IMR-90 (cell line): ENCODE measurements at places on chromosomes 3 and 15. TPM values are rescaled to one million over a fixed set of nuclear protein-coding genes. Genes with fewer than 3 reads are reported as not detected.

Gene GOLGA8G
- total RNA-seq = not detected in 2 replicates

Gene SLC51A
- total RNA-seq = not detected in 2 replicates

- no peak overlapping the region for H3K27ac ChIP-seq
- peaks cover 21% of the 10 kb centered on the region for H3K27me3 ChIP-seq
- DNase-seq = no peak
- H3K4me1 ChIP-seq = no peaks in the 10 kb centered on the region
- H3K4me3 ChIP-seq = peak overlapping the region; percentile 59
Observed at GRCh38 chr3:133038731-133039375, 662 bp downstream of the TMEM108 start.

Gene TYRO3
- total RNA-seq = 10.6 and 11.5 TPM in 2 replicates

DNA sequence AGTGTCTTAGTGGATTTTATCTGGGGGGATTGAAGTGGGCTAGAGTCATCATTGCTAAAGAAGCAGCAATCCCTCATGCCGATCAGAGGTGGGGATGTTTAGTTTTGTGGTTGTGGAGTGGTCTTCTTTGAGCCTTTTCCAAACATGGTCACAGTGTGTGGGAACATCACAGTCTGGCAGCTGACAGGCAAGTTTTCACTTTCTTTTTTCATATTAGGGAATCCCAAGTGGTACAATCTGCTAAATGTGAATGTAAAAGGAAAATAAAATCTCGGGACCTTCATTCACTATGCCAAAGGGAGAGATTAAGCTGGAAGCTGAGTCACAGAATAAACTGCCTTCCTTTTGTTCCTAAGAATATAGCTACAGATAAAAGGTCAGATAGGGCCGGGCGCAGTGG is 10.4 kb upstream of the CX3CR1 start:
- no peaks in the 10 kb centered on the region for H3K4me1 ChIP-seq
- no peaks in the 10 kb centered on the region for H3K27me3 ChIP-seq
- no peak overlapping the region for H3K27ac ChIP-seq

GRCh38 chr3:119748991-119749390 is 32.9 kb upstream of the NR1I2 start:
- H3K4me1 ChIP-seq = no peaks in the 10 kb centered on the region
- no peak overlapping the region for H3K27ac ChIP-seq
- no peak for DNase-seq
- H3K4me3 ChIP-seq = no peak overlapping the region
- H3K27me3 ChIP-seq = peaks cover 6% of the 10 kb centered on the region; the same call in 1 of the 2 replicates
- H3K36me3 ChIP-seq = no peaks in the 10 kb centered on the region

DNA sequence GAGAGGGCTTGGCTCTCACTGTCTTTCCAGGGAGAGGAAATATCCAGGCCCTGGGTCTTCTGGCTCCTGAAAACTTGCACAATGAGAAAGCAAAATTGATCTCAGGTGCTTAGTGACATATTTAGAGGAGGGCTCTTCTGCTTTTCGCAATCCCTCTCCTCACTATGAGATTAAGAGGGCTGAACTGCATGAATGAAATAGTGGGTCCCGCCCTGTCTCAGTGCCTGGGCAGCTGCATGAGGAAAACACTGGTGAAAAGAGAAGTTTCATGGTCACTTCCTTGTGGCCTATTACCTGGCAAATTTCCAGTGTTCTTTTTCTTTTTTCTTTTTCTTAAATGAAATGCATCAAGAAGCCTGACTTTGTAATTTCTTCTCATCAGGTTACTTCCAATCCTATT is 73.5 kb downstream of the TRAK1 start:
- no peak for DNase-seq
- H3K4me3 ChIP-seq = no peak overlapping the region
- H3K27me3 ChIP-seq = no peaks in the 10 kb centered on the region
- H3K27ac ChIP-seq = no peak overlapping the region

DNA sequence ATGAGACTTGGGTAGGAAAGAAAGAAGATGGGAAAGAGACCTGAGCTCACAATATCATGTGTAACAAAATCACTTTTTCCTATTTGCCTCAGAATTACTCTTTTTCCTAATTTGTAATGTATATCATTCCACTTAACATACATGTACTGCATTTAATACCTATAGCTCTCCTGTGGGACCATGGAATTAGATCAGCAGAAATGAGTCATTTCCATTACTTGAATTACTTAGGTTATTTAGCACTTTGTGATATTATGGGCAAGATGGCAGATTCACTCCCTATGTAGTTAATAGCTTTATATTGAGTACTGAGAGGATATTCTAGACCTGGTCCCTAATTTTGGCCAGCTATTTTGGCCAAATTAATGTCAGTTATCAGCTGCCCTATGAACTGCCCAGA is 70.5 kb downstream of the ZNF609 start:
- no peak overlapping the region for H3K4me3 ChIP-seq
- peaks cover 10% of the 10 kb centered on the region for H3K4me1 ChIP-seq
- no peak overlapping the region for H3K27ac ChIP-seq
- no peak for DNase-seq
- H3K27me3 ChIP-seq = no peaks in the 10 kb centered on the region
- peaks cover 8% of the 10 kb centered on the region for H3K36me3 ChIP-seq

DNA sequence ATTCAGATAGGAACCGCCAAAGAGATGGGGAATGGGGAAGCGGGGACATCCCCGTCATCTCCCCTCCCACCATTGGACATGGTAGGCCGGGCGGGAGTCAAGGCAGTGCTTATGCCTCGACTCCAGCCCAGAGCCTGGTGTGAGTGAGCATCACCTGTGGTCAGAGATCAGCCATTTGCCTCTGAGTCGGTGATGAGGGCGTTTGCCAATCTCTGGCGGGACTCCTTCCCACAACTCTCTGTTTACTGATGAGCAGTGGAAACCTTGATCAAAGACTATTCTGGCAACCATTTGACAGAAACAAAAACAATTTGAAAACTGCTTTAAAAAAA is 63.9 kb upstream of the HES1 start:
- no peak overlapping the region for H3K4me3 ChIP-seq
- no peak overlapping the region for H3K27ac ChIP-seq
- peaks cover 30% of the 10 kb centered on the region for H3K27me3 ChIP-seq
- peaks cover 2% of the 10 kb centered on the region; the same call in 1 of the 2 replicates for H3K4me1 ChIP-seq
- H3K36me3 ChIP-seq = no peaks in the 10 kb centered on the region
- DNase-seq = no peak

GRCh38 chr3:49699281-49699979 is 10.1 kb downstream of the RNF123 start:
- H3K27me3 ChIP-seq = no peaks in the 10 kb centered on the region
- H3K4me1 ChIP-seq = no peaks in the 10 kb centered on the region
- no peak overlapping the region for H3K4me3 ChIP-seq
- DNase-seq = no peak
- peaks cover 39% of the 10 kb centered on the region for H3K36me3 ChIP-seq

DNA sequence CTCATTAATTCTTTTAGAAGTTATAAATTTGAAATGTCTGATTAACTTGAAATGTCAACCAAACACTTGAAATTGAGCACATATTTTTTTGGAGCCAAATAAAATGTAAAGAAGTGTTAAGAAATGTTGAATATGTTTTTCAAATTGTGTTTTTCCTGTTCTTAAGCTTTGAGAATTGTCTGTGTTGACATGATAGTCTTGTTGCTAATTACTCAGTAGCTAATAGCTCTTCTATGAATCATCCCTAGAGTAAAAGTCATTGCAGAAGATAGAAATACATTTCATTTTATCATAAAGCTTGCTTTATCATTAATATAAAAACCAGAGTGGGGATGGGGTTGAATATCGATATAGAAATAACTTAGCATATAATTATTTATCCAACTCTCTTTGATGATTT is 41.9 kb upstream of the ABHD10 start:
- peaks cover 12% of the 10 kb centered on the region for H3K4me1 ChIP-seq
- peaks cover 10% of the 10 kb centered on the region for H3K36me3 ChIP-seq
- peak; percentile 50 for DNase-seq
- H3K4me3 ChIP-seq = no peak overlapping the region
- no peaks in the 10 kb centered on the region for H3K27me3 ChIP-seq

DNA sequence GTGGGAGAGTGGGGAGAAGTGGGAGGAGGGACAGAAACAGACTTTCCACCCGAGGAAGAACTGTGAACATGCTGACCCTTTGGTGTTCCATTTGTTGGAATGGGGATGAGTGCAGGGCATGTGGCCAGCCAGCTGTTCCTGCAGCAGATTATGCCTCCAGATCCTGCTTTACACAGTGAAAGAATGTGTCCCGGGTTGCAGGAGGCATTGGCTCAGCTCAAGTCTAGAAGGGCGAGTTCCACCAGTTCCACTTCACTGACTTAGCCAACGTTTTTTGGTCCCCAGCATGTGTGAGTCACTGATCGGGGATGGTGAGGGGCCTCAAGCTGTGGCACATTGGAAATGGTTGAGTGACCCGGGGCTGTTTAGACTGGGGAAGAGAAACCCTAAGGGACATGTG is 307.0 kb upstream of the ROPN1 start:
- peaks cover 16% of the 10 kb centered on the region for H3K27me3 ChIP-seq
- peaks cover 2% of the 10 kb centered on the region; the same call in 1 of the 2 replicates for H3K4me1 ChIP-seq
- H3K36me3 ChIP-seq = no peaks in the 10 kb centered on the region

GRCh38 chr3:65706776-65707568 is 331.7 kb downstream of the MAGI1 start:
- no peaks in the 10 kb centered on the region for H3K27me3 ChIP-seq
- H3K27ac ChIP-seq = no peak overlapping the region
- H3K4me3 ChIP-seq = no peak overlapping the region
- peak; percentile 45 for DNase-seq

- peak; percentile 19 for DNase-seq
- peaks cover 4% of the 10 kb centered on the region; the same call in 1 of the 2 replicates for H3K4me1 ChIP-seq
- no peak overlapping the region for H3K4me3 ChIP-seq
- no peaks in the 10 kb centered on the region for H3K36me3 ChIP-seq
- no peak overlapping the region for H3K27ac ChIP-seq
Observed at GRCh38 chr3:57065588-57065987, 5.1 kb downstream of the SPATA12 start.

Gene SLC24A5
- total RNA-seq = not detected in 2 replicates

Gene OR5K2
- not detected in 2 replicates for total RNA-seq

Gene CEMIP
- 51.9 and 63.8 TPM in 2 replicates for total RNA-seq

- H3K4me3 ChIP-seq = no peak overlapping the region
- no peak overlapping the region for H3K27ac ChIP-seq
- H3K27me3 ChIP-seq = no peaks in the 10 kb centered on the region
Observed at GRCh38 chr3:188411750-188412149, 257.8 kb downstream of the LPP start.

DNA sequence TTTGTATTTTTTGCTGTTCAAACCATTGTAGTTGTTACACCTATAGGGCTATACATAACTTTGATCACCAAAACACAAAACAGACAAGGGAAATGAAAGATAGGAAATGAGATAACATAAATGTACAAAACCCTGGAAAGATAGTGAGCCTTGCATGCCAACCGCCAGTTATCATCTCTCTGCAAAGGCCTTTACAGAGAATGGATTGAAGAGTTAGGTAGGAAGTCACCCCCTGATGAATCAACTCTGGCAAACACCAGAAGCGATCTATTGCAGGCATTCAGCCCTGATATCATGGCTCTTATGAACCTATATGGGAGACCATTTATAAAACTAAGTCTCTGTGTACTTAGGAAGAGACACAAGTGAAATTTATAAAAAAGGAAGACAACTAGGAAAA is 588.0 kb downstream of the TUSC7 start:
- H3K27me3 ChIP-seq = no peaks in the 10 kb centered on the region
- no peak overlapping the region for H3K27ac ChIP-seq
- no peaks in the 10 kb centered on the region for H3K4me1 ChIP-seq
- DNase-seq = no peak

DNA sequence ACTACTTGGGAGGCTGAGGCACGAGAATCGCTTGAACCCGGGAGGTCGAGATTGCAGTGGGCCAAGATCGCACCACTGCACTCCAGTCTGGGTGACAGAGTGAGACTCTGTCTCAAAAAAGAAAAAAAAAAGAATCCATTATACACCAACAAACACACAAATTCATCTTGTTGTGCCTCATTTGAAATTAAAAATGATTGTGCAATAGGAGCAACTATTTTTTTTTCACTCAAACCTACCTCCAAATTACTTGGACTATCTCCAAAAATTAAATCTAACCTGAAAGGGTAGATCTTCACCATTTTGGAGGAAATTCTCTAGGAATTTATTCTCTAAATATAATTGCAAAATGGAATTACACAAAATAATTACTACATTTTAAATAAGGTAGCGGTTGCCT is 4.6 kb downstream of the ZBBX start:
- H3K27ac ChIP-seq = no peak overlapping the region
- no peak for DNase-seq
- H3K4me1 ChIP-seq = no peaks in the 10 kb centered on the region
- no peaks in the 10 kb centered on the region for H3K27me3 ChIP-seq
- H3K4me3 ChIP-seq = no peak overlapping the region

DNA sequence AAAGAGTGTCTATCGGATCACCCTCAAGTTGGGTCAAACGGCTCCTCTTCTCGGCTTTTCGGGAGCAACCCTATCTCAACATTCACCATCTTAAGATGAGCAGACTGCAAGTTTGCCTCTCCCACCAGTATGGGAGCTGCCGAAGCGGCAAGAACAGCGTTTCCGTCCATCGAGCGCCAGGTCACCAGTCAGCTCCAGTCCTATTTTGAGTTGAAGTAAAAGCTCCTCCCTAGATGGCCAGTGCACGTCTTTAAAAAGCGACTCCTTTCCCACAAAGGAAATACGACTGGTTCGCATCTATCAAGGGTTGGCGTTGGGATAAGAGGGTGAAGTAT is 369 bp upstream of the U2SURP start:
- no peak for DNase-seq
- peaks cover 3% of the 10 kb centered on the region; the same call in 1 of the 2 replicates for H3K4me1 ChIP-seq
- H3K4me3 ChIP-seq = peak overlapping the region; percentile 76
- no peaks in the 10 kb centered on the region for H3K36me3 ChIP-seq
- peak overlapping the region; percentile 94 for H3K27ac ChIP-seq
- no peaks in the 10 kb centered on the region for H3K27me3 ChIP-seq

DNA sequence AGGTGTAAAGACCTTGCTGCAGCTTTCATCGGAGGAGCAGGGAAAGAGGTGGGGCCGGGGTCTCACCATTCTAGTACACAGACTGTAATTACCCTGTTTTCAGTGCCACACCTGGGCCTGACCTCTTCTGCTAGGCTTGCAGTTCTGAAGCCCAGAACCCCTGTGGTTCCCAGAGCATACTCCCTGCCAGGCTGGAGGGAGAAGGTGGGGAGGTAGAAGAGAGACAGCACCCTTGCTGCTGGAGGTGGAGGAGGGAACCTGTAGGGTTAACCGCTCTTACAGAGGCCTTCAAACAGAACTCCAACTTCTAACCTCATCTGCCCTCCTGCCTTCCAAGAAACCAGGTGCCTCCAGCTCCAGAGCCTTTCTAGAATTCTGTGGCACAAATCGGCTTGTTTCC is 27.0 kb downstream of the PCOLCE2 start:
- no peak overlapping the region for H3K4me3 ChIP-seq
- H3K27me3 ChIP-seq = peaks cover 14% of the 10 kb centered on the region
- H3K27ac ChIP-seq = no peak overlapping the region
- no peaks in the 10 kb centered on the region for H3K36me3 ChIP-seq

DNA sequence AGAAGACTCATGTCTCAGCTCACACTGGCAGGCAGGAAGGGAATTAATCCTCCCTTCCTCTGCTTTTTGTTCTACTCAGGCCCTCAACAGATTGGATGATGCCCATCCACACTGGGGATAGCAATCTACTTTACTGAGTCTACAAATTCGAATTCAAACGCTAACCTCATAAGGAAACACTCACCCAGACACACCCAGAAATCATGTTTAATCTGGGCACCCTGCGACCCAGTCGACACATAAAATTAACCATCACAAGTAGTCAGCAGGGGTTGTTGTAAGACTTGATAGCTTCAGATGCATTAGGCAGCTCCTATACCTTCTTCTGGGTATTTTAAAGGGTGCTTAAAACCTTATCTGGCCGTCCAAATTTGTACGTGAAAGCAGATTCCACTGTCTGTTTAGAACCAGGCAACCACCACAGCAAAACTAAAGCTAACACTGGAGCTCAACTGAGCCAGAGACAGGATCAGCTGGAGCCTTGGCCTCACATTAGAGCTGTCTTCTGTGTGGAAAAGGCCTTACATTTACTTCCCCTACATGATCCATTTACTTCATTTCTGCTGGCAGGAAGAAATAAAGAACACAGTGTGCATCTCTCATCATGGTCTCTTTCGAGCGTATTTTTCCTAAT is 407.3 kb upstream of the PPP2R3A start:
- H3K4me3 ChIP-seq = no peak overlapping the region
- no peaks in the 10 kb centered on the region for H3K27me3 ChIP-seq
- H3K4me1 ChIP-seq = no peaks in the 10 kb centered on the region
- no peak for DNase-seq
